Endothelial cell of coronary artery (primary cell): ENCODE measurements at places on chromosomes 12 and 14. TPM values are rescaled to one million over a fixed set of nuclear protein-coding genes. Genes with fewer than 3 reads are reported as not detected.

The NEK9 gene
- 31.2 and 70.6 TPM in 2 replicates for total RNA-seq

The TTLL5 gene
- 33.8 and 42.4 TPM in 2 replicates for total RNA-seq

The KRT73 gene
- total RNA-seq, result not detected in 2 replicates

The AICDA gene
- not detected in 2 replicates for total RNA-seq

The C1R gene
- 1.2 and 2.4 TPM in 2 replicates for total RNA-seq
